ENCODE measurements at places on chromosomes 1 and 21. TPM values are rescaled to one million over a fixed set of nuclear protein-coding genes. Genes with fewer than 3 reads are reported as not detected.

DNA sequence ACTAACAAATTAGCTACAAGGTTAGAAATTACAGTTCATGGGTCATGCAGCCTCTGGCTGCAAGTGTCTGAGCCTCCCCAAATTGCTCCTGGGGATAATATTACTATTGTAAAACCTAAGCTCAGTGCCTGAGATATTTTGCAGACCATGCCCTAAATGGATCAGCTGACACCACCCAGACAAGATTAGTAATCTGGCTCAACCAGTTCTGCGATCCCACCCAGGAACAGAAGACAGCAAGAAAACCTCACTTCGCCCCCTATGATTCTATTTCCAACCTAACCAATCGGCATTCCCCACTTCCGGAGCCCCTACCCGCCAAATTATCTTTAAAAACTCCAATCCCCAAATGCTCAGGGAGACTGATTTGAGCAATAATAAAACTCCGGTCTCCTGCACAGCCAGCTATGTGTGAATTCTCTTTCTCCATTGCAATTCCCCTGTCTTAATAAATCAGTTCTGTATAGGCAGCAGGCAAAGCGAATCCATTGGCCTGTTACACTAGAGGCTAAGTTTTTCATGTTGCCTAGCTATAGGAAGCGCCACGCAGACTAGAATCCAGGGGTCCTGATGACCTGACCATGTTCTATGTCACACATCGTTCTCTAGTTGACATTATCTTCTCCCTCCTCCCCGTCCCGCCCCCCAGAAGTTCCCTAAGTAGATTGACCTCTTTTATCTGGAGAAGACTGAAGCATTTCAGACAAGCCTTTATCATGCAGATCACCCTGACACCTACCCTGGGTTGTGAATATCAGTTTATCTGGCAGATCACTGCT, 22.4 kb upstream of the ZFYVE9 start:
- peaks cover 6% of the 10 kb centered on the region for H3K4me1 ChIP-seq
- no peak overlapping the region for H3K27ac ChIP-seq
- no peak overlapping the region for H3K4me3 ChIP-seq
- peak; percentile 28 for DNase-seq
- H3K36me3 ChIP-seq, result no peaks in the 10 kb centered on the region

DNA sequence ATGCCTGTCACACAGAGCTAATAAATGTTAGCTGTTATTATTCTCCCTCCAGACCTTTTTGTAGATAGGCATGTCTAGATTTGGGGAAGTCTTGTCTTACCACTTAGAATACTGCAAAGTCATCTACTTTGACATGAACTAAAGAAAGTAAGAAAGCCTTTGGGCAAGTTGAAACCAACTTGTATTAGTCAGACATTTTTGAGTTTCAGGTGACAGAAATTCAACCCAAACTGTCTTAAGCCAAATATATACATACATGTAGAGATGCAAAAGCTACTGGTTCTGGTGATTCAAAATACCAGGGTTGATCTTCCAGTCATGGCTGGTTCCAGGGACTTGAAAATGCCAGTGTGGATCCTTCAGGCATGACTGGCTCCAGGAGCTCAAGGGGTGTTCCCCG, 276.8 kb upstream of the TMEM51 start:
- no peaks in the 10 kb centered on the region for H3K36me3 ChIP-seq
- H3K4me1 ChIP-seq, result peaks cover 9% of the 10 kb centered on the region
- H3K4me3 ChIP-seq, result no peak overlapping the region
- no peak for DNase-seq

- no peaks in the 10 kb centered on the region for H3K27me3 ChIP-seq
- no peak for DNase-seq
- H3K4me3 ChIP-seq, result no peak overlapping the region
Measured at GRCh38 chr1:65404941-65405340, 15.5 kb upstream of the LEPR start.

DNA sequence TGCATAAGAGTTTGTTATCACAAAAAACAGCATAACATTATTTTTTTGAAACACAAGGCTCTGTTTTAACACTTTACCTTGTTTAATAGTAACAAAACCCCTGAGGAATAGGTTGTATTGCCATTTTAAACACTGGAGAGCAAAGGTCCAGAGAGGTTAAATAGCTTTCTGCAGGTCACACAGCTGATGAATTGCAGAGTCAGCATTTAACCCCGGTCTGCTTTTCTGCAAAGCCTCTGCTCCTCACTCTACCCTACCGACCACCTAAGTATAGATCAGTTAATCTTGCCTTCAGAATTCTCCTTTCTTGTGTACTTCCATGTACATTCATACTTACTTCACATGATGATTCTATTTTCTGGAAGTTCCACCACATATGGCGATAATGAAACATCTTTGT, 42.0 kb downstream of the KCNJ15 start:
- no peak for DNase-seq
- H3K4me3 ChIP-seq, result no peak overlapping the region
- H3K4me1 ChIP-seq, result peaks cover 6% of the 10 kb centered on the region
- no peaks in the 10 kb centered on the region for H3K27me3 ChIP-seq

DNA sequence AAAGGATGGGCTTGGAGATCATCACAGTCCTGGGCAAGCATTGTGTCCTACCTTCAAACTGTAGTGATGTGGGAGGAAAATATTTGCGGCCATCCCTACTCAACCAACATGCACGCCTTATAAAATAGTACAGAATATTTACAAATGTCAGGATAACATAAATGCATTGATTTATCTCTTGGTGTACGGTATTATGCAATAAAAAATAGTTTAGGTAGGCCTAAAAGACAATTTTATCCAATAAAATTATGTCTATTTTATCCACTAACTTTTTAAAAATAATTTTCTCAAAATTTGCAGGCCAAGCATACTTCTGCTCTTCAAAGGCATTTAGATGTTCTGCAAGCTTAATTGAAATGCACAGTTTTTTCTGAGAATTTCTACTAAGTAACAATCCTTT, at the start of gene OR2T1:
OR2T1 (plus strand) TSS at position 301 of the 400 bp plus-strand sequence. CDS start 3,100 bp downstream, outside the sequence.
- H3K4me3 ChIP-seq, result no peak within 1 kb of the TSS
- no peaks in the 10 kb centered on the region for H3K27me3 ChIP-seq
- no peaks in the 10 kb centered on the region for H3K4me1 ChIP-seq
- DNase-seq, result no peak
- no peaks in the 10 kb centered on the region for H3K36me3 ChIP-seq

GRCh38 chr1:224177356-224177999, 5.6 kb upstream of the DEGS1 start:
- H3K4me1 ChIP-seq, result peaks cover 5% of the 10 kb centered on the region
- H3K4me3 ChIP-seq, result no peak overlapping the region
- no peak overlapping the region for H3K27ac ChIP-seq

DNA sequence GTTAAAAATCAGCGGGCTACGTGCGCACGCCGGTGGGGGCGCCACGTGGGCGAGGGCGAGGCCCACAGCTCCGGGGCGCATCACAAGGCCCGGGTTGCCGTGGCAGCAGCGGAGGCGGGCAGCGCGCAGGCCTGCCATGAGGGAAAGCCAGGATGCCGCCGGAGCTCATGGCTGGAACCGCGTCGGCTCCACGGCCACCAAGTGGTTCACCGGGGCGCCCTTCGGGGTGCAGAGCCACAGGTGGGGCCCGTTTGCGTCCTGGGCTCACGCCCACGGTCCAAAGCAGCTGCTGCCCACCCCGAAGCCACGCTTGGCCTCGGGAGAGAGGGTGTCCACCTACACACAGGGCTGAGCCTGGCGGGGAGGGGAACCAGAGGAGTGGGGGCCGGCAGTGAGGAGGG, 4.9 kb upstream of the TTC22 start:
- no peaks in the 10 kb centered on the region for H3K4me1 ChIP-seq
- no peak overlapping the region for H3K27ac ChIP-seq
- H3K4me3 ChIP-seq, result no peak overlapping the region
- H3K27me3 ChIP-seq, result peaks cover 13% of the 10 kb centered on the region
- no peak for DNase-seq

The KANK4 gene
- total RNA-seq, result not detected

The XCL1 gene
- total RNA-seq, result not detected

The FGGY gene
- total RNA-seq, result 32.9 TPM

The RGS16 gene
- 12.5 TPM for total RNA-seq
